Urinary bladder (tissue), 4 donors: ENCODE measurements at places on chromosomes 5 and 9. TPM values are rescaled to one million over a fixed set of nuclear protein-coding genes. Genes with fewer than 3 reads are reported as not detected.

Gene TDRD7
- total RNA-seq = 9.8 TPM

GRCh38 chr9:133715295-133715865 lies 22.8 kb downstream of the SARDH start:
- DNase-seq = no peak

GRCh38 chr5:82107267-82107666 lies 135.4 kb downstream of the ATG10 start:
- DNase-seq = no peak

Gene INSYN2B
- total RNA-seq = 0.26 TPM

DNA sequence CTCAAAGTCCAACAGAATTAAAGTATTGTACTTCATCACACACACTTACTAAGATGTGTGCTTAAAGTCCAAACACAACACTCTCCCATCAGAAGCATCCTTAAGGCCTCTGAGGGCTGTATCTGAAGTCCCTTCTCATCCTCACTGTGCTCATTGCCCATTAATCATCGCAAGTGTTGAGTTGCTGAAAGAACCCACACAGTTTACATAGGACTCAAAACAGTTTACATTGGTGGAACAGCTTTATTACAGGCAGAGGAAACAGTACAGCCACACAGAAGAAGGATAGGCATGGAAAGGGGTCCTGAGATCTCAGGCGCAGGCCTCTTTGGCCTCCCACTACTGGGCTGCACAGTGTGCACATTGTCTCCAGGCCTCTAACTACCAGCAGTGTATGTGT lies 113.4 kb downstream of the CMYA5 start:
- DNase-seq = no peak

Gene POLR1E
- total RNA-seq = 32.4 TPM

GRCh38 chr9:33180526-33181184 lies 13.5 kb upstream of the B4GALT1 start:
- no peak for DNase-seq

Gene PTPN3
- 4.2 TPM for total RNA-seq

DNA sequence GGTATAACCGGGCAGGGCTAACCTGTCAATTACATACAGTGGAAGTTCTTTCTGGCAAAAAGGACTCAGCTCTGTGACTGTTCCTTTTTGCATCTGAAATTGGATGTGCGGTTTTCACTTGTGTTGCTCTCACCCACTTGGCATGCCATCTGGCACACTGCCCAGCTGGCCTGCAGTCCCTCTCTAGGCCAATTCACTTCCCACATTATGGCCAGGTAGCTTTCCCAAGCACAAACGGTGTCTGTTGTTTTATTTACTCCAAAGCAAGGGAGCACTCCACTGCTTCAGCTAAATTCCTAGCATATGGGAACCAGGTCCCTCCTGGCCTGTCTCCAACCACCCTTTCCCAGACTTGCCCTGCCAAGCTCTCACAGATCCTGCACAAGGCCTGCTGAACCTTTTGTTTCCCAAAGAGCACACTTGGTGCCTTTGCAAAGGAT lies 132.5 kb downstream of the SEMA6A start:
- no peak for DNase-seq

DNA sequence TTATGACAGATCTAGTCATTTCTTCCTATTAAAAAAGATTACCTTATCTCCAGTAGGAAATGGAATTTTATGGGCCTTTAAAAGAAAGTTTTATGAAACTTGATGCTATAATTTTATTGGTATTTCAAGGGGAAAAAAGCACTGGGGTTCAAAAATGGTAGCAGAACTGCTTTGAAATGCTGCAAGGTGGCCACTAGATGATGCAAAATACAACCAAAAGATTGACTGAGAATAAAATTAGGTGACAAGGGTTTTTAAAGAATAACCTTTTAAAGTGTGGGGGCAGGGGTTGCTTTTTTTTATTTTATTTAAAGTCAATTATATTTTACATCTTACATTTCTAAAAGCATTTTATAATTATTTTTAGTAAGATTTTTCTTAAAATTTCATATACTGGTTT lies 61.7 kb downstream of the KLF9 start:
- DNase-seq = no peak

Gene TSLP
- total RNA-seq = 2.4 TPM
